Nephron progenitor cell (in vitro differentiated cells): ENCODE measurements at places on chromosomes 6 and 20.

- no peak for DNase-seq
These were observed 226.5 kb downstream of the MAFB start for GRCh38 chr20:40462566-40462965.

GRCh38 chr6:155340464-155341129 lies 26.3 kb upstream of the TFB1M start:
- no peak for DNase-seq

DNA sequence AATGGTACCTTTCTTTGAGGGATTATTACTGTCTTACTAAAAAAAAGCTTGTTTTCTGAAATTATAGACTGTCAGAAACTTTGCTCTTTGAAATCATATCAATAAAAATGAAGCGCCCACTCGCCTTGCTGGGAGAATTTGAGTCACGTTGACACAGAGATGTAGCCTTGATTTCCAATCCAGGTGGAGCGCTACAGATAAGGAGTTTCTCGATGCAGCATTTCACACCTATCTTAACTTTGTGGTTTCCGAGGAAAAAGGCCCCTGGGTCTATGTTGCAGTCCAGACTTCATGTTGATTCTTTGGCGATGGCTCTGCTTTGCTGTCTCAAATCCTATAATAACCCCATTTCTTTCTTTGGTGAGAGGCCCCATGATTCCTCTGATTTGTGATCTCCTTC lies 158.1 kb upstream of the ARG1 start:
- no peak for DNase-seq

GRCh38 chr6:159116343-159116742 lies 52.9 kb upstream of the FNDC1 start:
- DNase-seq = no peak

DNA sequence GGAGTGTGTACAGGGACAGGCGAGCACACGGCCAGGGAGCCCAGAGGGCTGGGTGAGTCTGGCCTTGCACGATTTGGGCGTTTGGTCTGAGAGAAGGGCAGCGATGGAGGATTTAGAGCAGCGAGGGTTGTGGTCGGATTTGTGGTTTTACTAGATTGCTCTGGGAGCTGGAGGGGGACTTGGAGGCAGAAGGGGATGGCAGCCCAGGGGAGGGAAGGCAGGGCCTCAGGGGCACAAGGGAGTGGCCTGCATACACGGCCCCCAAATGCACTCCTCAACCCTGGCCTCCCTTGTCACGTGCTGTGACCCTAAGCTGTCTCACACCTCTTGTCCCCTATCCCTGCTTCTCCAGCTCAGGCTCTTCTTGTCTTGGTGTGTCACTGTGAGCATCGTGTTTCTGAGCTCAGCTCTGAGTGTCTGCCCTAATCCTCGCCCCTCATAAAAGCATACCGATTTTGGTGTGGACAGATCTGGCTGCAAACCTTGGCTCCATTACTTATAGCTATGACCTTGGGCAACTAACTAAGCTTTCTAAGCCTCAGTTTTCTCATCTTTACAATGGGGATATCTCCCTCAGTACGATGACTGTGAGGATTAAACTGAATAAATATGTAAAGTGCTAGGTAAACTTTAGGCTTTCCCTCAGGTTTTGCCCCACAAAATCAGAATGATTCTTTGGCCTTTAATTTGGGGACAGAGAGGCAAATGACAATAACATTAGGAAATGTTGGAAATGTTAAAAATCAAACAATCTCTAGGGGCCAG lies 120.1 kb upstream of the ARMC2 start:
- DNase-seq = no peak
